ENCODE measurements at places on chromosomes 3 and 15.
A peak's percentile ranks its signal among the peaks of the same experiment; 100 is the strongest.

DNA sequence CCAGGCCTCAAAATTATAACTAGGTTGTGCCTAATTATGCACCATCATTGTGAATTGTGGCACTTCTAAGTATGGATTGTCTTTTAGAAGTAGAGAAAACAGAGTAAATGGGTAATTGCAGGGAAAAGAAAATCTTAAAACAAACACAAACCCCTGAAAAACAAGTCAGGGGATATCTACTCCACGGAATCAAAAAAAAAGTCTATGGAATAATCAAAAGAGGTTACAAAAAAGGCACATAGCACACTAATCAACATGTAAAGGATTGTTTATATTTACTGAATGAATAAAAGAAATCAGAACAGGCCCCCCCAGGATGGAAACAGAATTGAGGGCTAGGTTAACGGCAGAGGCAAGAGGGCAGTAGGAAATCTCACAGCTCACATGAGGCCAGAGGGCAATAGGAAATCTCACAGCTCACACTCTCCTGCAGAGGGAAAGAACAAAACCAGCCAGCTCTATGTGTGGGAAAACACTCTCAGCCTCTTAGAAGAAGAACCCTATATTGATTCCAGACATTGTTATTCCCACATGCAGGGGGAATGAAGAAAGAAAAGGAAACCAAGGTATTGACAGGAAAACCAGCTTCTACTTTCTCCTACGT lies 72.7 kb upstream of the FNDC3B start:
- DNase-seq, result no peak

DNA sequence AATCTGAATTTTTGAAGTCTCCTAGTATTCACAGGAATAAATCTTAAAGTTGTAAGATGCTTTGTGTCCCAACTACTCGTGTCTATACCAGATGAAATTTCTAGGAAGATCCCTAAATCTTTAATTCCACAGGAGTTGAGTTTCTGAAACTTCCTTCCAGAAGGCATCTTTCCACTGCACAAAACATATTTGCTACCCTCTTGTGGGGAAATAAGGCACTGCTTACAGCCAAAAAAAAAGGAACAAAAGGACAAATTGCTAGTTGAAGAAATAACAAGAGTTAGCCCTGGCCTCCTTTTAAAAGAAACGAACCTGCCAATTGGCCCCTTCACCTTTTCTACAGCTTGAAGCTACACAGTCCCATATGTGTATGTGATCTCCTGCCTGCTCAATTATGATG lies 54.0 kb downstream of the TAFA4 start:
- peak; percentile 12 for DNase-seq

DNA sequence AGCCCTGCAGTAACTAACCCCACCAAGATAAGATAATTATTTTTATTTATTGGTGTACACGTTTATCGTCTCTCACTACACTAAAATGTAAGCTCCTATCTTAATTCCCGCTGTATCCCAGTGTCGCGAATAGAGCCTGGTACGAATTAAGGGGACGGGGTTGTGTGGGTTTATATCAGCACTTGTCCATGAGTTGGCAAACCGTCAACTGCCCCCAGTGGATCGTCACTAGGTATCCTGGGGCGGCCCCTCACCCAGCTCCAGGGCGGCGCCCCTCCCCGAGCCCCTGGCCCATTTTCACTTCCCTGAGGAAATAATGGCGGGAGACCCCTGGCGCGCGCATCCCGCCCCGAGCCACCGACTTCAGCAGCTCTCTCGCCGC lies 465 bp downstream of the RUVBL1 start:
- no peak for DNase-seq

GRCh38 chr3:124787476-124788195 lies 57.4 kb downstream of the UMPS start:
- DNase-seq, result no peak

GRCh38 chr3:131543714-131544113 lies 40.9 kb upstream of the MRPL3 start:
- no peak for DNase-seq

DNA sequence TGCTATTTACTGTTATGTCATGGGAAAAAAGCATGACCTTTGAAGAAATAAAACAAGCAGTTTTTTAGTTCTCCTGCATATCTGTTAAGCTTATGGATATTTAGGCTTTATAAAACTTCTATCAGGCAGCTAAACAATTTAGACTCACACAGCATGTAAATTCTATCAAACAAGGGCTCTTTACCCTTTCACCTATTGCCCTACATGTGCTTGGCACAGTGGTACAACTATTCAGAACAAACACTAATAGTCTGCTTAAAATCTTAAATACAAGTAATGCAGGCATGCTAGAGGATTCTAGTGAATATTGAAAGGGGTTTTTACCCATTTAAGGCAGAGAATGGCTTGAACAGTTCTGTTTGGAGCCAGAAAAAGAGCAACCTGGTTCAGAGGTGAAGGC lies 23.4 kb upstream of the NANOGP8 start:
- no peak for DNase-seq

DNA sequence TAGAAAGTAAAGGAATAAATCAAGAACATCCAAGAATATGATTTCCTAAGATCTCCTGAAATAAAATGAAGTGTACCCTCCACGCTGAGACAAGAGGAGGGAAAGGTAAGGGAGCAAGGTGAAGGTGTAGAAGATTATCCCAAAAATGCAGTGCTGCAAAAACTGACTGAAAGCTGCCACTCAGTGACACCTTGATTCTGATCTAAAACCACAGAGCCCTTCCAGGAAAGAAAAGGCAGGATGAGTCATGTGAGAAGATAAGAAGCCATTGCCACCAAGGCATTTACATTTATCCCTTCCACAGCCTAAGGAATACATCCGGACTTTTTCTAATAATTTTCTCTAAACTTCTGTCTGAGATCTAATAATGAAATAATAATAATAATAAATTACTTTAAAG lies 49.9 kb downstream of the IGSF11 start:
- no peak for DNase-seq

DNA sequence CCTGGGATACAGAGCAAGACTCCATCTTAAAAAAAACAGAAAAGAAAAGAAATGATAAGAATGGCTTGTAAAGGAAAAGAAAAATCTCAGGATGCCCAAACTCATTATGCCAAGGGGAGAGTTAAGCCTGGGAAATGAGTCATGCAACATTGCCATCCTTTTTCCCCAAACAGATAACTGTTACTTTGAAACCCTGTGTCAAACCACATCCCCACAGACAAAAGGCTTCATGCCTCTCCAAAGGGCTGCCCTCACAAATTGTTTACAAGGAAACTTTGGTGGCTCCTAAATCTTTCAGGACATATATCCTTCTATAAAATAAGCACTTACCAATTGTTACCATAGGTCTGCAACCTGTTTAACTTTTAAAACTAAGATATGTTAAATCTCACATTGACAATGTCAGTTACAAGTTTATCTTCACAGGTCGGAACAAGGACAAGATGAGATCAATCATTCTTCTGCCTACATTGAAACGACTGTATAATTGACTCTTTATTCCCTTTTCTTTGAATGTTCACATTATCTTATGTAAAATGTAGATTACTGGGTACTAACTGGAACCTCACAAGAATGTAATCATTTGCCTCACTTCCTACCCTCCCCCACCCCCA lies 18.6 kb upstream of the SENP7 start:
- no peak for DNase-seq

- DNase-seq, result no peak
Measured at GRCh38 chr15:69943637-69944036, 154.1 kb downstream of the TLE3 start.

GRCh38 chr3:136932978-136933772 lies 24.6 kb upstream of the IL20RB start:
- no peak for DNase-seq

DNA sequence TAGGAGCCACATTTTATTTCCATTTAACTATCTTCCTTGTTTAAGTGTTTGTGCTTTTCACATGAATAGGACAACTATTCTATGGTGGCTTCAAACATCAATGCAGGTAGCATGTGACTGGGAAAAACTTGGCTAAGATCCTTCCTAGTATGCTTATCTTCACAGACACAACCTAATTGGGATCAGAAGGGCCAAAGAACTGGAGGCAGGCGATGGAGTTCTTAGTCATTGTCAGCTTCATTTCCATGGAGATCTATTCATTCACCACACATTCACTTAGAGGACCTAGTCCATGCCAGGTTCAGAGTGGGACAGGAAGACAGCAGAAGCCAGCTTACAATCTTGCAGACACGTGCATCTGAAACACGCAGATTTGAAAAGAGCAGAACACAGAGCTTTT lies 277.5 kb upstream of the PPP2R3A start:
- DNase-seq, result no peak

- DNase-seq, result no peak
Measured at GRCh38 chr3:67384760-67385397, 269.5 kb downstream of the SUCLG2 start.

DNA sequence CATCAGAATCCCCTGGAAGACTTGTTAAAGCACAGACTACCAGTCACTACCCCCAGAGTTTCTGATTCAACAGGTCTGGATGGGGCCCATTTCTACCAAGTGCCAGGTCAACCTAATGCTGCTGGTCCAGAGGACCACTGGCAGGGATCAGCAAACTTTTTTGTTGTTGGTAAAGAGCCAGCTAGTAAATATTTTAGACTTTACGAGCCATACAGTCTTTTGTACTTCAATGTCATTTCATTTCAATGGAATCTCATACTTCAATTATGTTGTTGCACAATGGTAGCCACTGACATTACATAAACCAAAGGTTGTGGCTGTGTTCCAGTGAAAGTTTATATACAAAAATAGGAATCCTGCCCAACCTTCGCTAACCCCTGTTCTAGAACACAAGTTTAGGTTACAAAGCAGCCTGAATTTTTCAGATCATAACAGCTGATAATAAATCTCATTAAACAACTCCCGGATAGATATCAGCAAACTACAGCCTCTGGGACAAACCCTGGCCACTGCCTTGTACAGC lies 28.7 kb downstream of the ULK4 start:
- peak; percentile 42 for DNase-seq

DNA sequence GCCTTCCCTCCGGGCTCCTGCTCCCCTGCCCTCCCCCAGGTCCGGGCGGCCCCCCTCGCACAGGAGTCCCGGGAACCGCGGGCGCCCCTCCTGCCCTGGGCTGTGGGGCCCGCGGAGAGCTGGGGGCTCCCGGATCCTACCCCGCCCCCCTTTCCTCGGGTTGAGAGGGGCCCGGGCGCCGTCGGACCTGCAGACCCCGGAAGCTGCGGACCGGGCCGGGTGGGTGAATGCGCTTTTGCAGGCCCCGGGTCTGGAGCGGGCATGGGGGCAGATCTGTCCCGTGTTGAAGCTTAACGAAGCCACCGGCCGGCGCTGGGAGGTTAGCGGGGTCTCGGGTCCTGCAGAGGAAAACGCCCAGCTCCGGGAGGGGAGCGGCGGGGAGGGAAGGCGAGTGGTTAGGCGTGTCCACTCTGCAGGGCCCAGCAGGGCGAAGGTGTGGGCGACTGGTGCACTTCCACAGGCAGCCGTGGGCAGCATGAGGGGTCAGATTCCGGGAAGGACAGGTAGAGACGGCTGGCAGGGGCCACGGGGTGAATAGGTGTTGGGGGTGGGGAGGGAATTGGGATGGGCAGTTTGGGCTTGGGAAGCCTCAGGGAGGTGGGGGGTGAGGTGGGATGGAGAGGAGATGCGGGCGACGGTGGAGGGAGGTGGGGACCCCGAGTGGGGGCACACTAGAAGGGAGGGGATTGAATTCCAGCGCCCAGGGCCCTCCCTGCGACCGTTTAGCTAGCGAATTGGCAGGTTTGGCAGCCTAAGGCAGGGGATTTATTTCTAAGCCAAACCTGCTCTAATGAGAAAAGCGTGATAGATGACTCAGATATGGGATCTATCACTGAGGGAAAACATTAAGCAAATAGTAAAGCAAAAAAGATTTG lies 635 bp downstream of the CD276 start:
- DNase-seq, result no peak

DNA sequence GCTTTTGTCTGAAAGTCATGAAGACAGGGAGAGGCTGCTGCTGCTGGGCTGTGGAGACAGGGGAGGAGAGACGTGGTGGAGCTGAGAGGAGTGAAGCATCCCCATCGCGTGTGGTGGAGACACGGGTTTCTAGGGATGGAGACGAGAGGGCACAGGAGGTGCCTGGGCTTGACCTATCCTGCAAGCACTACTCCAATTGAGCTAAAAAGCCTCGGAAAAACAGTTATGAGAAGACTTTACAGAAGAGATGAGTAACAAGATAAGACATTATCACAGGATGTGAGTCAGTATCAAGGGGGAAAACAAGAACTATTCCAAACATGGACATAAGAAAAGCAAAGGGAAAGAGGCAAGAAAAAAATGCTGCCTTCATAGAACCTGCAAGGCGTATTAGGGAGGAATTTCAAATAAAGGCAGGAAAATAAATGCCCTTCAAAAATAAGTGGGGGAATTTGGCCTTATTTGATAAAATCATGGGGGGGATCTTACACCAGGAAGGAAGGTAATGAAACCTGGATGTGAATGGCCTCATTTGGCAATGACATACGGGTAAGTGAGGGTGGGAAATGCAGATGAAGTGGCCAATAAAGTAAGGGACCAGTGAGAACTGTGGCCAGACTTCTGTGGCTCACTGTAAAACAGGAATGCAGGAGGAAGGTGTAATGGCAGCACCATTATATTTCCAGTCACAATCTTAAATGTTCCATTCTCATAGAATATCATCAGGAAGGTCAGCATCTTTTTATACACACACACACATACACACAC lies 97.9 kb downstream of the PLD1 start:
- DNase-seq, result no peak

- peak; percentile 34 for DNase-seq
Measured at GRCh38 chr15:69305204-69305931, 6.7 kb downstream of the PAQR5 start.

- DNase-seq, result no peak
Measured at GRCh38 chr3:109944836-109945235, 607.5 kb upstream of the DPPA4 start.

- DNase-seq, result peak; percentile 70
Measured at GRCh38 chr15:91302588-91303439, 202.8 kb downstream of the SV2B start.

GRCh38 chr15:87354661-87355410 lies 901.7 kb downstream of the NTRK3 start:
- DNase-seq, result no peak

DNA sequence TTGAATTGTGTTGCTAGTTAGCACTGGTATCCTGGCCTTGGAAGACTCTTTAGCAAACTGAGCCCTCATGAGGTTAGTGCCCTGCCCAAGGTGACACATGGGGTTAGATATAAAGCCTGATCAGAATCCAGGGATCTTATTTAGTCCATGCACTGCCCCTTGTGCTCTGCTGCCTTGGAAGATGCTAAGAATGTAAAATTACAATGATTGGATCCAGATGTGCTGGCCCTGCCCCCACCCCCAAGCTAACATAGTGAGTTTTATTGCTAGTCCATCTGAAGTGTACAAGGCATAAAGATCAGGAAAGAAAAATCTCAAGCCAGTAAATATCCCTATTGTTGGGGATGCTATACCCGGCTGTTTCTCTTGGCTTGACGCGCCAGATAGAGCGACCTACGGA lies 248.1 kb upstream of the C2CD4B start:
- DNase-seq, result peak; percentile 39

DNA sequence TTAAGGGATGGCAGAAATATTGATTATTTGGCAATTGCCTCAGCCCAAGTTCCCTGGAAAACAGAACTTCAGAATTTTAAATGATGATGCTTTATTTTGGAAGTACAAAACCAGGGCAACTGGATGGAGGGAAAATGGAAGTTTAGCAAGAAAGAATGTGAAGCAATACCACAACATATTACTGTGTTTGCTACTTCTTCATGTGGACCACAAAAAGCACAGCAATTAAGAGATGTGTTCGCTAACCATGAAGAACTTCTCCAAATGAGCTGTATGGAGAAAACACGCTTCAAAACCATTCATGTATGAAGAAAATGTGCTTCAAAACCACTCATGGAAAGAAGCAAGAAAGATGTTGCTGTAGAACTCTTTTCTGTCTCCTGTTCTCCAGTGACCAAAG lies 64.7 kb upstream of the ARL6 start:
- no peak for DNase-seq

GRCh38 chr3:13688034-13688433 lies 139.1 kb downstream of the FBLN2 start:
- no peak for DNase-seq

Data from renal pelvis (tissue), 12 donors.